ENCODE measurements at places on chromosomes 2 and 18.

DNA sequence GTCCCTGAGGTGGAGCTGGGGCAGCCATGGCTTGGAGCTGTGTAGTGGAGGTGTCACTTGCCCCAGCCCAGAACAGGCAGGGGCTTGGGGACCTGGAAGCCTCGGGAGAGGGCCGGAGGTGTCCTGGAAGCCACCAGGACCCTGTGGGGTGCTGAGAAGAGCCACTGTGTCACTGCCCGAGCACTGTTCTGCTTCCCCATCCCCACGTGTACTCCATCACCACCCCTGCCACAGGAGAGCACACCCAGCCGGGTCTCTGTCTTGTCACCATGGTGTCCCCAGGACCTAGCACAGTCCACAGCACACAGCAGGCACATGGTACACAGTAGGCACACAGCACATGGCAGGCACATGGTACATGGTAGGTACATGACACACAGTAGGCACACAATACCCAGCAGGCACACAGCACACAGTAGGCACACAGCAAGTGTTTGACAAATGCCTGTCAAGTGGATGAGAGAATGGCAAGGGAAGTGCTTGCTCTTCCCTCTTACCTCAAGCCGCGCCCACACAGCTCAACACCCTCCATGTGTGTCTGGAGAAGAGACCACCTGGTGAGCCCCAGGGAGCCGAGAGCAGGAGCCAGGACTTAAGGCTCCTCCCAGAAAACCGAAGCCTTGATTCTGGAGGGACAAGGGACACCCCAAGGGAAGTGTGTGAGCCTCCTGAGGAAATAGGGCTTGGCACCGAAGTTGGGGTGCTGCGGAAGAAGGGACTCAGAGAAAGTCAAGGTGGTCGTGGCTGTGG is 13.3 kb downstream of the MBP start:
- no peak for DNase-seq

GRCh38 chr18:3972291-3972930 is 482.7 kb downstream of the DLGAP1 start:
- DNase-seq = no peak

DNA sequence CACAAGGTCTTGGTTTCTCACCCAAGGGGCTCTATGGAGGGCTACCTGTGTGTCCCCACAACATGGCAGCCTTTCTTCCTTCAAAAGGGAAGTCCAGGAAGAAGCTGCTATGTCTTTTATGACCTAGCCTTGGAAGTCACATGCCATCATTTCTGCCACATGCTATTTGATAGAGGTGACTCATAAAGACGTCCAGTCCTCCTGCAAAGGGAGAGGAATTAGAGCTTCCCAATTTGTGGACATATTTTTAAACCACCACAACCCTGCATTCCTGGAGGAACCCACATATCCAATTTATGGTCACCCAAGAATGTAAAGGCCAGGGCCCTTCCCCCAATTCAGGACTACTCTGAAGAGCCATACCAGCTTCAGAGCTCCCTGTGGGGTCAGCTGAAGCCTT is 246.2 kb downstream of the CYP26B1 start:
- no peak for DNase-seq

GRCh38 chr2:225894236-225894980 is 494.9 kb downstream of the NYAP2 start:
- no peak for DNase-seq

GRCh38 chr2:46497766-46498165 is 18.4 kb downstream of the TMEM247 start:
- DNase-seq = no peak

DNA sequence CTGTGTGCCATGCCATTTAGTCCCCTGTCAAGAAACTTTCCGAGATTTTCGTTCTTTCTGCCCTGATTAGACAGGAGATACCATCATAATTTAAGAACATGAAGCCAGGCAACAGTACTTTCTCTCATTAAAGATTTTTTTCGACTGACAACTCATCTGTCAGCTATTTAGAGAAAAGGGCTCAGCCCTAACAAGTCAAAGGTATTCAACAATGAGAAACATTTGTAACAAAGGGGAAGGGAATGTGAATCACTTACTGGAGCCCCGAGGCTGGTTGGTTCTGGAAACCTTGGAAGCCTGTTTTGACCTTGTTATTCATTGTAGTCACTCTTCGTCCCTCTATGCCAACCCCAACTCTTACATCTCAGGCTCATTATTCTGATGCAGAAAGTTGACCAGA is 199.4 kb downstream of the SPP2 start:
- DNase-seq = no peak

GRCh38 chr2:150907466-150907865 is 354.2 kb downstream of the RBM43 start:
- no peak for DNase-seq

DNA sequence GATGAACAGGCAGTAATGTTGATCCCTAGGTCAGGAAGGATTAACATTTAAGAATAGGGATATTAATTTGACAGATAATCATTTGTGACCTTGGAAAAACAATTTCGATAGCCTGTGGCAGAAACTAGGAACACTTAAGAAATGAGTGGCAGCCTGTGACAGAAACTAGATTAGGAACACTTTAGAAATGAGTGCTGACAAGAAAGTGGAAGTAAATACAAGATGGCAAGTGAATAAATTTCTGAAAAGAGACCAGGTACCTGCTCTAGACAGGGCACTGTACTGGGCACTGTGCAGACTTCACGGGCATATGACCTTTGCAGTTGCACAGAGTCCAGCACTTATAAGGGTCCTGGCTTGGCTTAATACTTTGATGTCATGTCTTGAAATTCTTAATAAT is 5.5 kb upstream of the HNRNPA3 start:
- DNase-seq = no peak

GRCh38 chr2:40192864-40193669 is 258.8 kb downstream of the SLC8A1 start:
- no peak for DNase-seq

GRCh38 chr2:170369894-170370293 is 191.9 kb downstream of the MYO3B start:
- DNase-seq = no peak

DNA sequence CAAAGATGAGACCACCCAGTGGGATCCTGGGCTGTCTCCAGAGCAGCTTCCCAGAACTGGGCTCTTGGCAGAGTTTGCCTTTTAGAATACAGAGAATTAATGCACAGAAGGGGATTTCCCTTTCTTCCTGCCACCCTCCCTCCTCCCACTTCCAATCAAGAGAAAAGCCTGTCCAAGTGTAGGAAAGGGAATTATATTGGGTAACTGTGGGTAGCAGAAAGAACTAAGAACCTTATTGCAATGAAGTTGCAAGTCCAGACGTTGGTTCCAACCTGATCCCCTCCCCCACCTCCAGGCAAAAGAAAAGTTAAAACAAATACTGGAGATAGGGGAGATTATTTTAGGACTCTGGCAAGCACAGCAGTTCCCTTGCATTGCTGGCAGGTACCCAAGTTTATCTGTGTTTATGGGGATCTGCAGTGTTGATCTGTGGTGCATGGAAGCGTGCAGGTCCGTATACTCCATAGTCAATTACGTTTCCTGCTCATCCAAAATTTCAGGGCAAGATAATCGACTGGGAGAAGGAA is 114.3 kb downstream of the PRKCE start:
- no peak for DNase-seq

DNA sequence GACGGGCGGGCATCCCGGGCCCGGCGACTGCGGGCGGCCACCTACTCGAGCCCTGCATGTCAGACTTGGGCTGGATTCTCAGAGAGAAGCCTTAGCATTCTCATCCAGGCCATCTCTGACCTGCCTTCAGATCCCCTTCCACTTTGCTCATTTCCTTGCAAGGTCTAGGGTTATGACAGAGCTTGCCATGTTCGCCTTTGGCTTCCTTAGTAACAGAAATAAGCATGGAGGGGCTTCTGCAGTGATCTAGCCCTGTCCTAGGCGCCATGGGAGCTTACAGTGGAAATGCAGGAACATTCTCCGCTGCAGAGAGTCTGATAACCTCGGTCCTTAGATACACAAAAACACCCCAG is 632 bp upstream of the ACVR1 start:
- DNase-seq = no peak

DNA sequence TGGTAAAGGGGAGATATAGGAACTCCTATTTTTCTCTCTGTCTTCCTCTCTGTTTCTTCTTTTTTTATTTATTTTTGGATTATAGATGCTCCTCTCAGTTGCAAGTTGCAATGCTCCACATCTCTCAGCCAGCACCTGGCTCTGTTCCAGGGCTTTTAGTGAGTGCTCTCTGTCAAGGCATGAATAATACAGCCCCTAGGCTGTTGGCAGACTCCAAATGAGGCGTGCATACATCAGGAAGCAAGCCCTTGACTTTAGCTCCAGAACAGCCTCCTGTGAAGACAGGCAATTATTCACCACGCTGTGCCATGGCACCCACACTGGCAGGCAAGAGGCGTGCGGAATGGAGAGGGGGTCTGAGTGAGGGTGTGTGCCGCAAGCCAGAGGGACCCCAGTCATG is 228.1 kb upstream of the PXDN start:
- DNase-seq = no peak

DNA sequence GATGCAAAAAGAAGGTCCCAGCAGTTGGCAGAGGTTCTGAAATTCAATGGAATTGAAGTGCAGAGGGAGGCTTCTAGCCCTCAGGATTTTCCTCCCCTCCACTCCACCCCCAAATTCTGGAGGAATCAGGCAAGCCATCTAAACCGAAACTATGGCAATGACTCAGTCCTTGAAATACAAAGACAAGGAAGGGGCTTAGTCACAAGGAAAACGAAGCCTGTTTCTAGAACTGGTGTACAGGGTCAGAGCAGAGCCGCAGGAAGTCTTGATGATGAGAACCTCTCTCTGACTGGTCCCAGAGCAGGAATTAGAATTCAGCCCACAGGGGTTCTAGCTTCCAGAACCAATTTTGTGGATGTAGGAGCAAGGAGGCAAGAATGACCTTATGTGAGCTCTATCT is 111.7 kb upstream of the SCN1A start:
- DNase-seq = no peak

GRCh38 chr2:104678181-104678580 is 175.7 kb upstream of the POU3F3 start:
- no peak for DNase-seq

GRCh38 chr2:39437522-39438296 is 624 bp upstream of the MAP4K3 start:
- DNase-seq = peak; percentile 51

DNA sequence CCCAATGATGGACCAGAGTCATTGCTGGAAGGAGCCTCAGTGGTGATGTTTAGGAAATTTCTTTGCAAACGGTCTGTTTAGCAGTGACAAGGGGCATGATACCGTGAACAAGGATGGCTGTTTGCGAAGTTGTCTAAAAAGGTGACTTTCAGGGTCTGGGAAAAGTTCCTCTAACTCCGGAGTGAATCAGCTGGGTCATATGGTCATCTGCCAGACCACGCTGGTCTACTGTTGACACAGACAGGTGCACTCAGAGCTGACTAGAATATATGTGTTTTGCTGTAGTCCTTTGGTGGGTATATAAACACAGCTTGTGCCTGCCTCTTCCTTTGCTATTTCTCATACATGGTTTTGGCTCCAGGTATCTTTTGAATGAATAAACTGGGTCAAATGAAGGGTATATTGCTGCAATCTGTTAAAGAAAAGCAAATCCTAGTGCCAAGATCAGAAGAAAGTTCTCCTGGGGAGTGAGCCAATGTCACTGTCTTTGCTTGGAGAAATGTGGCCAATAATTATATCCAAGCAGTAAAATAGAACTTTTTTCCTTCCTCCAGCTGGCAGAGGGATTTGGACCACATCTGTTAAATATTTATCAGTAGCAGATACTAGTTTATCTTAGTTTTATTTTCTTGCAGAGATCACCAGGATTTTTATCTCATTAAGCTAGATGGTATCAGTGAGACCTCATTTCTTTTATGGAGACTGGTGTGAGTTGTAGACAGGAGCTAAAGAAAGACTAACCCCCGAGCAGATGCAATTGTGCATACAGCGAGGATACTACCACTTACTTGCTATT is 286.0 kb downstream of the TRIB2 start:
- DNase-seq = no peak

- no peak for DNase-seq
Observed at GRCh38 chr2:37232131-37232933, 874 bp downstream of the NDUFAF7 start.

DNA sequence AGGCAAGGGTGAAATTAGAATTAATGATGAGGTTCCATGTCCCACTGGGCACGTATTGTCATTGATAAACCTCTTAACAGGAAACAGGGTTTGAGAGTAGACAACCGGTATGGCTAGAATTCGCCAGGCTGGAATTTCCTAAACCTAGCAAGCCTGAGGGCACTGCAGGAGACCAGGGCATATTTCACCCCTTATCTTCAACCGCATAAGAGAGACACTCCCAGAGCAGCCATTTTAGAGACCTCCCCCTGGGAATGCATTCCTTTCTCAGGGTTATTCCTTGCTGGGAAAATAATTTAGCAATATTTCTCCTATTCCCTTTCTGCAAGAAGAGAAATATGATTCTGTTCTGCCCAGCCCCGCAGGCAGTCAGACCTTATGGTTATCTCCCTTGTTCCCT is 334.6 kb upstream of the LYPD1 start:
- no peak for DNase-seq

GRCh38 chr2:130391872-130392670 is 36.2 kb downstream of the PTPN18 start:
- DNase-seq = no peak

- peak; percentile 16 for DNase-seq
Observed at GRCh38 chr2:96117701-96118588, 1.6 kb upstream of the ADRA2B start.

GRCh38 chr2:99380376-99381010 is 43.3 kb downstream of the EIF5B start:
- no peak for DNase-seq

DNA sequence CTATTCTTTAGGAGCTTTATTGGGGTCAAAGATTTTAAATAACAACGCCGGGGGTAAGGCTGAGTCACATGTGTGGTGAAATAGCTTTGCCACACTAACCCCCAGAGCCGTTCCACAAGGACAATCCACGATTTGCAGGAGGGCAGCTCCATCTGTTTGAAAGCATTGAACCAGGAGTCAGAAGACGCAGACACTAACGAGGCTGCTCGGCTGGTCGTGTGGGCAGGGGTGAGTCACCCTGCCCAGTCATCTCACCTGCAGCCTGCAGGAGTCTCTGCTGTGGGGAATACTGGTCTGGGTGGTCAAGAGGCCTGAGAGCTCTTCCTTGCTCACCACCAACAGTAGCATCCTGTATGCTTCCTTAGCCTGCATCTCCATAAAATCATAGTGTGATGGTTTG is 149.2 kb upstream of the NCK2 start:
- no peak for DNase-seq

GRCh38 chr2:140683658-140684057 is 1447.2 kb downstream of the LRP1B start:
- no peak for DNase-seq

DNA sequence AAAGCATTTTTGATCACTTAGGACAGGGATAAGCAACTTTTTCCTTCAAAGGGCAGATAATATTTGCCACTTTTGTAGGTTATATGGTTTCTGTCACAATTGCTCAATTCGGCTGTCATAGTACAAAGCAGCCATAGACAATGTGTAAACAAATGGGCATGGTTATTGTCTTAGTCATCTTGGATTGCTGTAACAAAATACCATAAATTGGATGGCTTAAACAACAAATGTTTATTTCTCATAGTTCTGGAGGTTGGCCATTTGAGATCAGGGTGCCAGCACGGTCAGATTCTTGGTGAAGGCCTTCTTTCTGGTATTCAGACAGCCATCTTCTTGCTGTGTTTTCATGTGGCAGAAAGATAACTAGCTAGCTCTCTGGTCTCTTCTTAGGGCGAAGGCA is 91.2 kb downstream of the TAF4B start:
- DNase-seq = no peak

All from CD4-positive, alpha-beta T cell treated with Interleukin-15 for 1 hour (primary cell).